ENCODE measurements at places on chromosomes 13 and 19.

- DNase-seq = no peak
Measured at GRCh38 chr13:45718992-45719391, 16.9 kb downstream of the CBY2 start.

DNA sequence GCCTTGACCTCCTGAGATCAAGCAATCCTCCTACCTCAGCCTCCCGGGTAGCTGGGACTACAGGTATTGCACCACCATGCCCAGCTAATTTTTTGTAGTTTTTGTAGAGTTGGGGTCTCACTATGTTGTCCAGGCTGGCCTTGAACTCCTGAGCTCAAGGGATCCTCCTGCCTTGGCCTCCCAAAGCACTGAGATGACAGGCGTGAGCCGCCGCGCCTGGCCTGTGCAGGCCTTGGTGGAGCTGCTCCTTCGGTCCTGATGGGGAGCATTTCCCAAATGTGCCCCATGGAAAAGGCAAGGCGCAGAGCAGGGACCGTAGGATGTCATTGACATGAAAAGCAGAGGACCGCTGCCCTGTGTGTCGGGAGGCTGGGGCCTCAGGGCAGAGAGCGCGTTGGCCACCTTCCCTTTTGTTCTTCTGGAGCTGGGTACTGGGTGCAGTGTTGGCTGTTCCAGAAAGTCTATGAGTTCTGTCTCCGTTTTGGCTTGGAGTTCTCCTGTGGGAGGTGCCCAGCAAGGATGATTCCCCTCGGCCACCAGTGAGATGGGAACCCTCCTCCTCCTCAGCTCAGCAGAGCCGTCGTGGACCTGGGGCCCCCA, 128.5 kb downstream of the KDM4B start:
- DNase-seq = no peak

DNA sequence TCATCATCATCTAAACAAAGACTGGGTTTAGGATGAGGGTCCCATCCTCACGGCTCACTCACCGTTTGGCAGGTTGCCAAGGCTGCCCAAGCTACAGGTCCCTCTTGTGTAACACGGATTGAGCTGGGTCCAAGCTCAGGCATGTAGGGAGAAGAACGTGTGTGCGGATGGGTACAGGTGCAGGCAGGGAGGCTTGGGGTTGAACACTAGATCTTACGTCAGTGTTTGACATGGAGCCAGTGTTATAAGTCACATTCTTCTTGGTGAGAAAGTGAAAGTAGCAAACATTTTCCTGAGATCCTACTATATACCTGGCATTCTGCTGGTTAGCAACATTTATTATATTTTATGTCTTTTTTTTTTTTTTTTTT, 136.8 kb upstream of the RNF113B start:
- DNase-seq = no peak

- DNase-seq = no peak
Measured at GRCh38 chr19:57830071-57830602, at the start of gene ZNF587B. Gene ZNF587B, plus strand, starts transcription at chr19:57830299. Its CDS starts 230 bp downstream, at chr19:57830529.

- no peak for DNase-seq
Measured at GRCh38 chr13:37409756-37410155, 188.8 kb downstream of the POSTN start.

DNA sequence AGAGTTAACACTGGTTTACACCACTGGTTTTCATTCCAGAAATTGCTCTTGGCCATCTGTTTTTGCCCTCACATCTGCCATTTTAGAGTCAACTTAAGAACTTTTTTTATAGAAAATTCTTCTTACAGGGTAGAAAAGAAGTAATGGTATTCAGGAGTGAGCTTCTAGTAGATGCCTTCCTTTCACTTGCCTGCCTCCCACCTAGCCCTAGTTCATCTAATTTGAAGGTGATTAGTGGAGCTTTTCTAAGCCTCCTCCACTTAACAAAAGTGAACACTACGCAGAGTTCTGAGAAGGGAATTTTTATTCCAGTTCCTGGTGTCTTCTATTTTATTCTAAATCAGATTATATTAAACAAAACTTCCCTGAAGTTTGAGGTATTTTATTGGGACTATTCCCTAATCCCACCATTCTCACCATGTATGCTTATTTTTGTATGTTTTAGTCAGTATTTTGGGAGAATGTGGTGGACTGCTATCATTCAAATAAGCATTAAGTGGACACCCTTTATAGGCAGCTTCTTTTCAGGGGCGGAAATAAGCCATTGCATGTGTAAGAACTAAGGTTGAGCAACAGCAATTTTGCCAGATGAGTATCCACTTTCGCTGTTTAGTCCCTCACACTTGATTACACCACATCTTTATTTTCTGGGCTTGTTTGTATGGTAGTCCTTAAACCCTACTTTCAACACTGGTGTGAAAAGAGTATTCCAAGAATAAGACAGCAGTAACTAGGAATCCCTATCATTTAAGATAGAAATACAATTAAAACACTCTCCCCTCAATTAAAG, 156.9 kb downstream of the ENOX1 start:
- DNase-seq = no peak

- DNase-seq = no peak
Measured at GRCh38 chr19:2266183-2266993, 10.2 kb upstream of the JSRP1 start.

DNA sequence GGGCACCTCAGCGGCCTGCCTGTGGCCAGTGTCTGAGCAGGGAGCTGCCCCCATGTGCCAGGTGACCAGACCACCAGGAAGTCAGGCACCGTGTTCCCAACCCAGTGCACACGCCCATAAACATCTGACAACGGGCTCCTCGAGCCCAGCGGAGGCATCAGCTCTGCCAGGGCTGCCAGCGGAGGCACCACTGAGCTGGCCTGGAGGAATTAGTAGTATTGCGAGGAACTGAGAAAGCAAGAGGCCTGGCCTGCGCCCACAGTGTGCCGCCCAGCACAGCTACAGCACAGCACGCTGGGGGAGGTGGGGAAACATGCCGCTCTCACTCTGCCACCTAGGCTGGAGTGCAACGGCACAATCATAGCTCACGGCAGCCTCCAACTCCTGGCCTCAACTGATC, 44.6 kb downstream of the ANKRD27 start:
- DNase-seq = no peak

DNA sequence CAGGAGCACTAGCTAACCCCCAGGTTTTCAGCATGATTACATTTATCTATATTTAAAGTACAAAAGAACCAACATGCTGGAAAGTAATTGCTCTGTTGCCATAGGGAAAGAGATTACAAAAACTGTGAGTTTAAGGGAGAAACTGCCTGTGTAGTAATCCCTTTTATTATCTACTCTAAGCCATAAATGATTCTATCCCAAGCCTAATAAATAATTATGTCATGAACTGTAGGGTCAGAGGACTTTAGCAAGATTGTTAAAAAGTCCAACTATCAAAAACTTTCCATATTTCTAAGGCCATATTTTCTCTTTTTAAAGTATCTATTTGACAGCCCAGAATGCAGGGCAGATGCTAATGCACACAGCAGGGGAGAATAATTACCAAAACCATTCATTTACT, 573.8 kb upstream of the MIR17HG start:
- no peak for DNase-seq

DNA sequence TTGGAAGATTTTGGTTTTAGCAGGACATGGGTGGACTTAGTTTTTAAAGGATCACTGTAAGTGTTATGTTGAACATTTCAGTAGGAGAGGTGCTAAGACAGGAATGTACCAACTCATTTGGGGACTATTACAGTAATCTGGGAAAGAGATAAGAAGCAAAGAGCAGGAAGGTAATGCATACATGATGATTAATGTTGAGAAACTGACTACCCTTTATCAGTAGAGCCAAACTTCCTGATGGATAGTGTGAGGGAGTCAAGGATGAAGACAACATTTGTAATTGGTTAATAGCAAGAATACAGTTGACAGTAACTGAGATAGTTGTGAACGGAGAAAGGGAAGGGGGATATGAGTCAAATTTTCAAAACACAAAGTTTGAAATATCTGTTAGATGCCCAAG, 421.9 kb upstream of the PRR20A start:
- DNase-seq = no peak
